ENCODE measurements at places on chromosomes 7 and 10.

GRCh38 chr7:29990931-29991330 lies 1.3 kb upstream of the SCRN1 start:
- DNase-seq: no peak

GRCh38 chr10:89235073-89235798 lies 16.3 kb downstream of the LIPA start:
- no peak for DNase-seq

DNA sequence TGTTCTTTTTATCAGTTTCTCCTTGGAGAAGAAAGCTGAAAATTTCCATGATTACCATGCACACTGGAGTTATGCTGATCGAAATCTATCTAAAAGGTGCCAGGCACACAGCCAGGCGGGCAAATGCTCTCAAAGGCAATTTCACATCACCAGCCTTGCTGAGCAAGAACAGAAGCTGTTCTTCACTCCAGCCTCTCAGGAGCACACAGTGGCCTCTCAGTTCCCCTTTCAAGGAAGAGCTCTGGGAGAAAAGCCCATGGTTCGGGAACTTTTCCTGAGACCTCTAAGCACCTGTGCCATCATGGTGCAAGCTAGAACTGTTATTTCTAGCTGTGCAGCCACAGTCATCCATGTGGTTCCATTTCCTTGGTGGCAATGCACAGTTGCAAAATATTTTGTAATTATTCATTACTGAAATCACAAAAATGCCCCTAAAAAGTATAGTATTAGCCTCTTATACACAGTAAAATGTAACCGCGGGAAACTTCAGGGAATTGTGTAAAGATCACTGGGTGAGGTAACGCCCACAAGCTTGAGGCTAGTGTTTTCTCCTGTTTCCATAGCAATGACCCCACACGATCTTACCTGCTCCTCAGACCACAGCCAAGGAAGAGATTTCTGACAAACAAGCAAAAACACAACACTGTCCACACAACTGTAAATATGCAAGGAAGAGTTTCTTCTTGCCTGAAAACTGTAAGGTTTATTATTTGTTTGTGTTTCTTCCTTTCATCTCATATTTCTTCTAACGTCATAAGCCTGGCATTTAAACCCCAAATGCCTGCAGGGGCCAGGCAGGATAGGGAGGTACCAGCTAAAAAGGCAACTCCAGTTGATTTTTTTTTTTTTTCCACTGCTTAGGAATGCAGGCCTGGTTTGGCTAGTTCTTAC lies 121.2 kb downstream of the FAM107B start:
- DNase-seq: peak; percentile 82

DNA sequence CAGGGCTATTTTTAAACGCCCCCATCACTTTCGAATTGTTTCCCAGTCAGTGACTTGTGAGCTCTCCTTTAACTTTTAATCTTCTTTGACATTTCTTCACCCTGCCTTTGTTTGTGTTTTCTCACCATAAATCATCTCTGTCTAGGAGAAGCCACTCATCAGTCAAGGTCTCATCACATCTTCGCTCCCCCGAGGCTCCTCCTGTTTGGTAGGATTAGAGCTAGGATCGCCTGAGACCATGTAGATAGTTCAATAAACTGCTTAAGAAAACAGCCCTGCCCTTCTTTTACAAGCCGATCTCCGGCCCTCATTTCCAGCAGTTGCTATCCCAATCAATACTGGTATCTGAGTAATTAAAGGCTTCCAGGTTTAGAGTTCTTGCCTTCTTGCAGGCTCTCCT lies 472.8 kb upstream of the ADARB2 start:
- DNase-seq: peak; percentile 79

GRCh38 chr10:103784089-103784488 lies 71.3 kb downstream of the SH3PXD2A start:
- DNase-seq: no peak

DNA sequence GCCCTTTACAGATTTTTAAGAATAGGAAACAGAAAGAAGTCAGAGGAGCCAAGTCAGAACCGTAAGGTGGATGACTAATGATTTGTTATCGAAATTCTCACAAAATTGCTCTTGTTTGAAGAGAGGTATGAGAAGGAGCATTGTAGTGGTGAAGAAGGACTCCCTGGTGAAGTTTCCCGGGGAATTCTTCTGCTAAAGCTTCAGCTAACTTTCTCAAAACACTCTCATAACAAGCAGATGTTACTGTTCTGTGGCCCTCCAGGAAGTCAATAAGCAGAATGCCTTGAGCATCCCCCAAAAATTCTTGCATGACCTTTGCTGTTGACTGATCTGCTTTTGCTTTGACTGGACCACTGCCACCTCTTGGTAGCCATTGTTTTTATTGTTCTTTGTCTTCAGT lies 152.9 kb downstream of the HGF start:
- DNase-seq: no peak

- DNase-seq: no peak
Observed at GRCh38 chr10:124896751-124897150, 45.2 kb upstream of the ZRANB1 start.

GRCh38 chr10:31959461-31960173 lies 31.0 kb upstream of the ARHGAP12 start:
- DNase-seq: no peak

All from eye (tissue), 1 donor.